ENCODE measurements at places on chromosomes 3 and 15. TPM values are rescaled to one million over a fixed set of nuclear protein-coding genes. Genes with fewer than 3 reads are reported as not detected.

Gene XCR1
- total RNA-seq = 0.35 TPM

Gene RAMAC
- 25.6 TPM for total RNA-seq

Gene IL16
- total RNA-seq = 6.7 TPM

Gene SSUH2
- total RNA-seq = 4.4 TPM

Gene ACTL6A
- total RNA-seq = 45.4 TPM

Gene IGSF10
- total RNA-seq = 2.5 TPM

Gene GOLIM4
- 40.2 TPM for total RNA-seq

Gene TBC1D5
- 98.2 TPM for total RNA-seq

Measured in metanephros (tissue), 2 donors.